Pulmonary artery endothelial cell (primary cell): ENCODE measurements at places on chromosomes 4 and X.

- no peak for DNase-seq
These were observed 72.4 kb upstream of the KLHL13 start for GRCh38 chrX:118189000-118189399.

DNA sequence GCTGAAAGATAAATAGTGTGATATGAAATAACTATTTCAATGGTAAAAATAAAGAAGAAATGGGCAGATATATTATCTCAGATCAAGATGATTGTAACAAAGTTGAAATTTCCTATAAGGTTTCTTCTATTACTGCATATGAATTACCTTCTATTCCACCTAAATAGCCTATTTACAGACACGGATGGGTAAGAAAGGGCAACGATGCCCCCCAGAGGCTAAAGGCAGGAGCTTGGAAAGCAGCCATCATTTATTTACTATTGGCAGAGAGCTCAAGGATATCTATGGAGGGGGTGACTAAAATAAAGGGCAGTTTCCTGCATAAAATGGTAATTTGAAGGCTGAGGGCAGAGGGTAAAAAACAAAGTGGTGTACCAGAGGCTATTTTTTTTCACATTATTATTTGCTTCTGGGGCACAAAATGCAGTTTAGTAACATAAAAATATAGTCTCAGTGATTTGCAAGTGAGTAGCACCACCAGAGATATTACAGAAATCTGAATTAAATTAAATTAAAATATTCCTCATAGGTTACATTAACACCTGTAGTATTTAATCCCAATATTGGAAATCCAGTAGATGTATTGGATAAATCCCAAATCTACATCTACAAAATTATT lies 123.1 kb downstream of the BTC start:
- DNase-seq = peak; percentile 62

GRCh38 chr4:83150653-83151330 lies 36.3 kb upstream of the PLAC8 start:
- DNase-seq = peak; percentile 52

DNA sequence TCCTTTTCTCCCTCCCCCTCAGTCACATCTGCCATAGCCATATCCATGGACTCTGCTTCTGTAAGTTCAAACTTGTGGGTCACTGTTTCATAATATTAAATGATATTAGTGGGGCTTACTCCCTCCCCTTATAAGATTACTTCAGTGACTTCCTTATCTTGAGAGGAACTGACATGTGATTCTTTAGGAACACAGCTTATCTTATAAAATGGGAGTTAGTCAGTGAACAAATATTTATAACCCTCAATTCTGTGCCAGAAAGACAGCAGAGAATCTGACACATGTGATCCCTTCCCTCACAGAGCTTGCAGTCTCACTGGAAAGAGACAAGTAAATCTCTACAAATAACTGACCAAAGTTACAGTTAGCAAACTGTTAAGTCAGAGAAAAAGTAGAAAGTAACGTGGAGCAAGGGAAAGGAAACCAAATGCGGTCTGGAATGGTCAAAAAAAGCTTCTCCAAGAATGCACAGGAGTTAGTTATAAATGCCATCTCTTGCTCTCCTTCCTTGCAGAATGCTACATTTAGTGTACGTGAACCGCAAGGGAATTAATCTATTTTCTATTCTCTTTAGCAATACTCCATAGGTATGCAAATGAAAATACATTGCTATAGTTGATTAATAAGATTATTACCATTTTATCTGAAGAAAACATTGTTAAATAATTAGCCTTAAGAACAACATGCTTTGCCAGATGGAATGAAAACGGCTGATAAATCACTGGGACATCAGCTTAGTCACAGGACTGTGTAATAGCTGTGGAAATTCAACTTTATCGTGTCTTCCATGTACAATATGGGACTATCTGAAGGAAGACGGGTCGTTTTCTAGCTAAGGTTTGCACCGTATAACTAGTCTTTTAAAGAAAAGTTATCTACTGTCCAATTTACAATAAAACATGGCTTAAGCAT lies 29.0 kb downstream of the SGMS2 start:
- DNase-seq = peak; percentile 33

DNA sequence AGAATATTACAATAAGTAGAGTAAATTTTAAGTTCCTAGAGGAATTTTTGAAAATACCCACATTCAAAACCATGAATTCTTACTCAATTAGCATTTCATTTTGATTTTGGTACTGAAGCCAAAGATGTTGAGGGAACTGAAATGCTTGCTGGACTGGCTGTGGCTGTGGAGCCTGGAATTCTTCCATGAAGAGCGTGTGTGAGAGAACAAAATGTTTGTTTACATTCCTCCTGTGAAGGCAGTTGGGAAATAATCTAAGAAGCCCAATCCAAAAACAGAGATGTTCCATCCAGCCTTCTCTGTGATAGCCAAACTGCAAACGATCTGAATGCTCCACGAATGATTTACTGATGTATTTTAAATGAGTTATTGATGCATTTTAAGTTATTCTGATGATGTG lies 3.8 kb upstream of the ADH1B start:
- no peak for DNase-seq

GRCh38 chr4:115770046-115770543 lies 656.7 kb upstream of the NDST4 start:
- DNase-seq = no peak

- no peak for DNase-seq
These were observed 417.6 kb upstream of the ZFP42 start for GRCh38 chr4:187577941-187578480.

GRCh38 chrX:46796574-46797191 lies 37.8 kb upstream of the SLC9A7 start:
- DNase-seq = peak; percentile 22

GRCh38 chr4:100895556-100896197 lies 377.9 kb upstream of the EMCN start:
- no peak for DNase-seq

- DNase-seq = no peak
These were observed 132.8 kb upstream of the FUNDC1 start for GRCh38 chrX:44675362-44676024.

DNA sequence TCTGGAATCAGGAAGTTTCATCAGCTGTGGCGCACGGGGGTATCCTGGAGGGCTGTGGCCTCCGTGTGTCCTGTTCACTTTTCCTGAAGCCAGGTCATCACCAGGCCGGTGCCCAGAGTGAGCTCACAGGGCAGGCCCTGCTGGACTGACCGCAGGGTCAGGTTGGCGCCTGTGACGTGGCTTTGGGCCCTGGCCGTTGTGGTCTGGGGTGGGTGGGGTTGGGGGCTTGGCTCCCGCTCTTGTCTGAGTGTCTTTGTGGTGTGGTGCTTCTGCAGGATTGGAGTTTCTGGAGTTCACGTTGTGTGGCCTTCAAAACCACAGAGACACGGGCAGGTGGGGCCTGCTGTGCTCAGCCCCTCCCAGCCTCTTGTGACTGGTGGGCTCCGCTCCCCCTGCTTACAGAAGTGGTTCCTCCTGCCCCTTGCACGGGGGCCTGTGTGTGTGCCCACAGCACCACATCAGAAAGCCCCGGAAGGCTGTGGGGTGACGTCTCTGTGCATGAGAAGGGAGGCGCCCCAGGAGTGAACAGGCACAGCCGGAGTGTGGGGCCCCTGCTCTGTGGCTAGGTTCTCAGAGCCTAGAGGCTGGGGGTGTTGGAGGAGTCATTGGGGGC lies 9.5 kb downstream of the RGS12 start:
- DNase-seq = no peak

GRCh38 chr4:42401171-42401570 lies 3.9 kb downstream of the SHISA3 start:
- DNase-seq = no peak
